ENCODE measurements at places on chromosomes 1 and 21.

- DNase-seq = peak; percentile 29
Measured at GRCh38 chr1:225652729-225653462, at the start of gene ENAH. Gene ENAH, minus strand, starts transcription at chr1:225653123. Its CDS starts 433 bp downstream, at chr1:225652690.

GRCh38 chr1:202938287-202938925 lies 11.4 kb upstream of the KLHL12 start:
- DNase-seq = no peak

DNA sequence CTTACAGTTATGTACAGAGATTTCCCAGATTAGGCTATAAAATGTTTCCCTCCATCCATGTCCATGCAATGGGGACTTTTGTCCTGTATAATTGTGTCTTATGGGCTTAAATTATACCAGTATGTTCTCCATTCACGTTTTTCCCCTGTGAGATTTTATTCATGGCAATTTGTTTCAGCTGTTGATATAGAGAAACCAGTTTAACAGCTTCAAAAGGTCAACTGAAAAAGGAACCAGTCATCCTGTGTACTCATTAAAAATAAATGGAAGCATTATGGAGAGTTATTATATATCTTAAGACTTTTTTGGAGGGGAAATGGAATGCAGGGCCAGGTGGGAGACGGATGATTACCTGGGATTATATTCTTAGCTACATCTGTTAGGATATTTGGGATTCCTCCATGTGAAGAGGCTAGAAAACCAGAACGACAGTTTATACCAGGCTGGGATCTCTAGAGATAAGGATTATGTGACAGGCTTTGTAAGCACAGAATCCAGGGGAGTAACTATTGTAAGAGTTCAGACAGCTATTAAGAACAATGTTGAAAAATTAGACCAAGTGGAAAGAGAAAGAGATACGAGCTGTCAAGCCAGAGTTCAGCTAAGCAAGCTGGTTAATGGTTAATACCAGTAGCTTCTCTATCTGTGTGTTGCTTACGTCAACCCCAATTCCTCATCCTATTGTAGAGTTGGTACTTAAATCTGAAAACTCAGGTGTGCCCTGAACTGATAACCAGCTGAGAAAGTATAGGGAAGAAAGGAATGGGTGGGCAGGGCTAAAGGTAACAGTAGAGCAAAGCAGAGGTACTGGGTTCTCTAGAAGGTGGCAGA lies 12.4 kb upstream of the ZNF697 start:
- no peak for DNase-seq

GRCh38 chr1:94358630-94359599 lies 59.3 kb upstream of the ABCD3 start:
- DNase-seq = no peak

GRCh38 chr1:219506473-219506899 lies 106.4 kb downstream of the ZC3H11B start:
- DNase-seq = no peak

DNA sequence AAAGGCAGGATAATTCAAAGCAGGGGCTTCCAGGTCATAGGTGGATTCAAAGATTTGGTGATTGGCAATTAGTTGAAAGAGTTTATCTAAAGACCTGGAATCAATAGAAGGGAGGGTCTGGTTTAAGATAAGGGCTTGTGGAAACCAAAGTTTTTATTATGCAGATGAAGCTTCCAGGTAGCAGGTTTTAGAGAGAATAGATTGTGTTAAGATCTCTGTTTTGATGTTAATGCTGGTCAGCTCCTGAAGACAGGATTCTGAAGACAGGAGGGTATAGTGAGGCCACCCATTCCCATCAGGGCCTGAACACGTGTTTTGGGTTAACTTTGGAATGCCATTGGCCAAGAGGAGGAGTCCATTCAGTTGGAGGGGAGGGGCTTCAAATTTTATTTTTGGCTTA lies 6.1 kb upstream of the PTBP2 start:
- no peak for DNase-seq

- no peak for DNase-seq
Measured at GRCh38 chr1:36094621-36095061, 5.9 kb downstream of the ADPRS start.

DNA sequence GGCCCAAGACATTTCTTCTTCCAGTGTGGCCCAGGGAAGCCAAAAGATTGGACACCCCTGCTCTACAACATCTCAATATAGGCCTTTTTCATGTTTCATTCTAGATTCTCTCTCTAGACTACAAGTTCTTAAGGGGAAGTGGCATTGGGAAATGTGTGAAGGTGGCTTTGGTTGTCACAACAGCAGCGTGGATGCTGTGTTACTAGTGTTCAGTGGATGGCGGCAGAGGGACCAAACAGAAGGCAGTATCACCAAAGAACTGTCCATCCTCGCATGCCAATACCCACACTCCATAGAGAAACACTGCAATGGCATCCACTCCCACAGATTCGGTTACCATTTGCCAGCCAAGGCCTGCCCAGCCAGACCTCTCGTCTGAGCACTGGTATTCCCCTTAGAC lies 24.3 kb upstream of the IFNAR2 start:
- peak; percentile 65 for DNase-seq

- DNase-seq = no peak
Measured at GRCh38 chr1:181324797-181325616, 158.3 kb upstream of the CACNA1E start.

DNA sequence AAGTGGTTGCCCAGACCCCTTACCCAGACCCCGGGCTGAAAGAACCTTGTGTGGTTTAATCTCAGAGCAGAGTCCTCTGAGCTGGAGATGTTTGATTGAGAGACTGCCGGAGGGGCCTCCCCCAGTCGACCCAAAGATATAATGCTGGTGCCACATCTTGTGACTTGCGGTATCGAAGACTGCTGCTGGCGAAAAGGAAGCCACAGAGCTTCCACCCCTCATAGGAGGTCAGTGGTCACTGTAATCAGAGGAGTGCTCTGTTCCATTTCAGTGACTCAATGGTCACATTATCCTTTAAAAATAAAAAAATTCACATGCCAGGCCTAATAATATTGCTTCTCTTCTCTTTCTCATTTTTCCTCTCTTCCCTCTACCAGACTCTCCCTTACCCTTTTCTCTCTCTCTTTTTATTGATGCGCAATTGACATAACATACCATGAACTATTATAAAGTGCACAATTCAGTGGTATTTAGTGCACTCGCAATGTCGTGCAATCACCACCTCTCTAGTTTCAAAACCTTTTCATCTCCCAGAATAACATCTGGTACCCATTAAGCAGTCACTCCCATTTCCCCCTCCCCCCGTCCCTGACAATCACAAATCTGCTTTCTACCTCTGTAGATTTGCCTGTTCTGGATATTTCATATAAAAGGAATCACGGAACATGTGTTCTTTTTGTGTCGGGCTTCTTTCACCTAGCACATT lies 52.6 kb upstream of the LYST start:
- DNase-seq = no peak
